Osteocyte (in vitro differentiated cells): ENCODE measurements at places on chromosomes 7 and 10. TPM values are rescaled to one million over a fixed set of nuclear protein-coding genes. Genes with fewer than 3 reads are reported as not detected.

ACHE gene
- total RNA-seq, result 1.5 and 2.2 TPM in 2 replicates

DNA sequence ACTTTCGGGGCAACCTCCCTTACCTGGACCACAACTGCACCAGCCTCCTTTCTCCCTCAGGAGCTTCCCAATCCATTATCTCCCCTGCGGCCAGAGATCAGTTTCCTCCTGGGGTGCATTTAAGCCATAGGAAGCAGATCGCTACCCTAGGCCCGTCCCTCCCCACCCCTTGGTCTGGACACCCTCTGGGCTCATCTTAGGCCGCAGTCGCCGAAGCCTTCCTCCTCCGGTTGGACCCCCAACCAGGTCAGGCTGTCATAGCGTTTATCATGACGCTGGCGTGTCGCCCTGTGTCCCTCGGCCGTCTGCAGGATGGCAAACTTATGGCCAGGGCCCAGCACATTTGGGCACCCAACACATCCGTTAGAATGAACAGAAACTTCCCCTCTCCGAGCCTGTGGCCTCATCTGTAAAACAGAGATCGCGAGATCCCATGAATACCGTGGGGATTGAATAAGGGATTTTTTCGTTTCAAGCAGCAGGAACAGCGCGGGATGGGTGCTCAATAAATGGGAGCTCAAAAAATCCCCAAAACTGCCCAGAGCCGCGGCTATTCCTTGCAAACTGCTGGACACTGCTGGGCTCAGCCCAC is 669 bp upstream of the AP5Z1 start:
- DNase-seq, result no peak
- peaks cover 3% of the 10 kb centered on the region for H3K36me3 ChIP-seq
- H3K4me3 ChIP-seq, result peak overlapping the region; percentile 98
- peaks cover 34% of the 10 kb centered on the region for H3K4me1 ChIP-seq
- H3K27me3 ChIP-seq, result no peaks in the 10 kb centered on the region

GET4 gene
- total RNA-seq, result 33.7 and 36.4 TPM in 2 replicates

GRCh38 chr10:118116715-118117449 is 70.1 kb upstream of the RAB11FIP2 start:
- H3K4me1 ChIP-seq, result no peaks in the 10 kb centered on the region
- no peak overlapping the region for H3K4me3 ChIP-seq
- no peaks in the 10 kb centered on the region for H3K36me3 ChIP-seq
- H3K27me3 ChIP-seq, result no peaks in the 10 kb centered on the region
- no peak overlapping the region for H3K27ac ChIP-seq
- DNase-seq, result no peak

- DNase-seq, result no peak
- H3K27ac ChIP-seq, result no peak overlapping the region
- no peak overlapping the region for H3K4me3 ChIP-seq
Observed at GRCh38 chr10:60646966-60647796, 131.1 kb upstream of the CDK1 start.

CYP26C1 gene
- total RNA-seq, result 0.08 TPM in 1 of 2 replicates, not detected in the other

PKD2L1 gene
- total RNA-seq, result not detected in 2 replicates

- H3K27ac ChIP-seq, result no peak overlapping the region
- DNase-seq, result no peak
- no peak overlapping the region for H3K4me3 ChIP-seq
- no peaks in the 10 kb centered on the region for H3K4me1 ChIP-seq
Observed at GRCh38 chr7:1709900-1710299, 39.8 kb downstream of the ELFN1 start.

DNA sequence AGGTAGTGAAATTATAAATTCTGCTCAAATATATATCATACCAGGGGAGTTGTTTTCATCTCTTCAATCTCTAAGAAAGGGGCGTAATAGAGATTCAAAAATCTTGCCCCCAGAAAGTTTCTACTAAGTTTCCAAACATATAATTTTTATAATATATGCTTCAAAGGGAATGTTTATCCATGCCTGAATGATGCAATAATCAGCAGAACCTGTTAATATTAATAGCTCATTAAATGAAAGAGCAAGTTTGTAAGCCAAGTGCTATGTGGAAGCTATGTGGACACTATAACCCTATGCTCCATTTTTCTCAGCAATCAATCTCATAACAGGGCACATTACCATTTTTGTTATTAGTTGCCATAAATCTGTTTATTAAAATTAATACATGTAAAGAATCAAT is 25.3 kb downstream of the VPS41 start:
- no peaks in the 10 kb centered on the region for H3K27me3 ChIP-seq
- no peak overlapping the region for H3K27ac ChIP-seq
- no peak for DNase-seq
- no peaks in the 10 kb centered on the region for H3K4me1 ChIP-seq
- H3K36me3 ChIP-seq, result peaks cover 40% of the 10 kb centered on the region

- no peaks in the 10 kb centered on the region for H3K27me3 ChIP-seq
- H3K4me3 ChIP-seq, result no peak overlapping the region
- DNase-seq, result no peak
- no peaks in the 10 kb centered on the region for H3K4me1 ChIP-seq
- no peak overlapping the region for H3K27ac ChIP-seq
Observed at GRCh38 chr7:144534655-144535395, 131.3 kb upstream of the NOBOX start.

- H3K27ac ChIP-seq, result no peak overlapping the region
- no peak overlapping the region for H3K4me3 ChIP-seq
- H3K4me1 ChIP-seq, result no peaks in the 10 kb centered on the region
- H3K36me3 ChIP-seq, result no peaks in the 10 kb centered on the region
Observed at GRCh38 chr7:24457219-24457558, 116.1 kb upstream of the PALS2 start.

DNA sequence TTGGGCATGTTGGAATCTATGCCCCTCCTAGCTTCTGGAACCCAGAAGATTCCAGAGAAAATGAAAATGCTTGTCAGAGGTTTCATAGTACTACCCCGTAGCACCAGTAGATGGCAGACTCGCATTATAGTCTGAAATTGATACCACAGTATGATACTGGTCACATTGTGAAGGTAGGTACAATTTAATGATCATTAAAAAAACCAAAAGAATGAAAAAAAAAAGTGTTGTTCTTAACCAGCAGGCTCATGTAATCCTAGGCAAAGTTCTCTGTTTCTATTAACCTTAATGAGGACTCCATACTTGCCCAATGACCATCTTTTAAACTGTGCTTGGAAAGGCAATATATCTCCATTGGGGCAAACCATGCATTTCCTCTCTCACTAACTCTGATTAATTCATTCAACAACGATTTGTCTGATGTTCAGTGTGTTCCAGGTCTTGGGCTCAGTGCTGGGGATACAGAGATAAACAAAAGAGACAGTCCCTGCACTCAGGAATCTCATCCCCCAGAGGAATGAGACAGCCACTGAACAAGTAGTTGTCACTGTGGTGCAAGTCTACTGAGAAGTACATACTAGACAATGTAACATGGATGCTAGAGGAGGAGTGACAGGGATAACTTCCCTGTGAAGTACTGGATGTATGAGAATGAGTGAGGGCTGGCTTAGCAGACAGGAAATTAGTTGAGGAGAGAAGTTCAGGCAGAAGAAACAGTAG is 223.5 kb upstream of the PHYHIPL start:
- H3K4me3 ChIP-seq, result no peak overlapping the region
- peaks cover 11% of the 10 kb centered on the region for H3K27me3 ChIP-seq
- H3K4me1 ChIP-seq, result peaks cover 18% of the 10 kb centered on the region
- no peak for DNase-seq
- no peak overlapping the region for H3K27ac ChIP-seq
- H3K36me3 ChIP-seq, result no peaks in the 10 kb centered on the region

DNA sequence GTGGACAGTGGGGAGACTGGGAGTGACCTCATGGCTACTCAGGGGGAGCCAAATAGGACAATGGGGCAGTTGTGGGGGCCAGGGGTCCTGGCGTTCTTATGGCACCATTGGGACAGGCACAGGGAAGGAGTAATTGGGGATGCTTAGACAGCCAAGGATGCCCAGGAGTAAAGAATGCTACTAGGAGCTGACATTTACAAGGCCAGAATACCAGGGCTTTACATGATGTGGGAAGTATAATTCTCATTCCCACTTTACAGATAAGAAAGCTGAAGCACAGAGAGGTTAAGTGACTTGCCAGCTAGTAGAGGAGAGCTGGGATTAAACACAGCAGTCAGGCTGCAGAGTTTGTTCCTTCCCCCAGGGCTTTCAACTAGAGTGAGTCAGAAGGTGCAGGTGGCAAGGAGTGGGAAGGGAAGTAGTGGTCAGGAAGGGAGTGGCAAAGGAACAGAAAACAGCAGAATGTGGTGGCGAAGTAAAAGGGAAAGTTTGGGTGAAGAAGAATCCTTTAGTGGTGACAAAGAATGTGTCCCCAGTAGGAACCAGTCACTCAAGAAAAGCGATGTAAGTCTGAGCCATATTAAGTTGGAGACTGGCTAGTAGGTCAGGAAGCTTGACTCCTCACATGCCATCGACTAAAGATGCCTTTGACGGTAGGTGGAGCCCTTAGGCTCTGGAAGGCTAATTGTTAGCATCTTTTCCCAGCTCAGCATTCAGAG is 32.8 kb downstream of the CPVL start:
- peaks cover 8% of the 10 kb centered on the region for H3K4me1 ChIP-seq
- peaks cover 18% of the 10 kb centered on the region for H3K27me3 ChIP-seq
- H3K27ac ChIP-seq, result no peak overlapping the region
- DNase-seq, result no peak
- no peak overlapping the region for H3K4me3 ChIP-seq

GRCh38 chr7:143223784-143224183 is 1.9 kb downstream of the TAS2R40 start:
- no peak for DNase-seq
- H3K36me3 ChIP-seq, result peaks cover 2% of the 10 kb centered on the region
- H3K27ac ChIP-seq, result no peak overlapping the region
- peaks cover 14% of the 10 kb centered on the region for H3K27me3 ChIP-seq
- no peak overlapping the region for H3K4me3 ChIP-seq

DNA sequence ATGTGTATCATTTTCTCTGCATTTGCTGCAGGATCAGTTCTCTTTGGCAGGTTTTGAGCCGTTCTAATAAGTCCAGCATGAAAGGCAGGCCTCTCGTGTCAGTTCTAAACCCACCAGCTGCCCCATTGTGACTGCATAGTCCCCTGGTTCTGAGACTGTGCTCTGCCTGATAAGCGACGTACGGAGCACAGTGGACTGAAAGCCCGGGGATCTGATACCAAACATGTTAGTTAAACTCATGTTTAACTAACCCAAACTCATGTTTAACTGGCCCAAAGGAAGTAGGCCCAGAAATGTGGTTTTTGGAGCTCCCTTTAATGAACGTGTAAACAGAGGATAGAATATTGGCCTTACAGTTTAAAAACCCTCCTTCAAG is 98.0 kb upstream of the PDCD4 start:
- no peak for DNase-seq
- no peak overlapping the region for H3K4me3 ChIP-seq
- no peak overlapping the region for H3K27ac ChIP-seq
- no peaks in the 10 kb centered on the region for H3K36me3 ChIP-seq

GRCh38 chr7:127618775-127619174 is 833 bp upstream of the PAX4 start:
- no peak overlapping the region for H3K4me3 ChIP-seq
- DNase-seq, result no peak
- H3K4me1 ChIP-seq, result peaks cover 10% of the 10 kb centered on the region
- H3K27ac ChIP-seq, result no peak overlapping the region
- peaks cover 83% of the 10 kb centered on the region for H3K27me3 ChIP-seq
- no peaks in the 10 kb centered on the region for H3K36me3 ChIP-seq

DNA sequence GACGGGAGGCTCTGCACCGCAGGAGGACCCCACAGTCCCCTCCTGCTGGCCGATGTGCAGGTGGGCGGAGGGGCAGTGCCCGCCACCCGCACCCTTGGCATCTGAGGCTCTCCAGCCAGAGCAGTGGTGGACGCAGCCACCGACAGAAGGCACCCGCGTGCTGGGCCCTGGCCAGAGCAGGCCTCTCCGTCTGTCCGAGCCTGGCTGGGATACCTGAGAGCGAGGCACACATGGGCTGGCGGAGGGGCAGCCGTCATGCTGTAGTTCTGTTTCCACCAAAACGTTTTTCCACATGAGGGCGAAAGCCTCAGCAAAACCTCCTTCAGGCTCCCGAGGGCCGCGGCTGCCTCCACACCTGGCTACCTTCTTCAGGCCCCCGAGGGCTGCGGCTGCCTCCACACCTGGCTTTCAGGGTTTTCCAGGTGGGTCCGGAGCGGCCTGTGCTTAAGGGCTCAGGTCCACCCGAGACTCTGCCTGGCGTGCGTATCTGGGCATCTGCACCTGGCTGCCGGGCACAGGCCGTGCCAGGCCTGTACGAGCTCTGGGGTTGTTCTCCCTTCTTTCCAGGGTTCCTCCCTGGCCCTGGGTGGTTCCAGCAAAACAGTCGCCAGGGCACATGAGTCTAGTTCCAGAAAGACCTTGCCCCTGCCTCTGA is 115.5 kb downstream of the INPP5A start:
- DNase-seq, result no peak
- H3K27me3 ChIP-seq, result no peaks in the 10 kb centered on the region
- H3K4me1 ChIP-seq, result peaks cover 1% of the 10 kb centered on the region
- no peaks in the 10 kb centered on the region for H3K36me3 ChIP-seq
